ENCODE measurements at places on chromosomes 1 and 21.

- DNase-seq, result no peak
These were observed 7.4 kb upstream of the DEGS1 start for GRCh38 chr1:224175617-224176016.

- DNase-seq, result no peak
These were observed 11.1 kb downstream of the ECE1 start for GRCh38 chr1:21278860-21279845.

DNA sequence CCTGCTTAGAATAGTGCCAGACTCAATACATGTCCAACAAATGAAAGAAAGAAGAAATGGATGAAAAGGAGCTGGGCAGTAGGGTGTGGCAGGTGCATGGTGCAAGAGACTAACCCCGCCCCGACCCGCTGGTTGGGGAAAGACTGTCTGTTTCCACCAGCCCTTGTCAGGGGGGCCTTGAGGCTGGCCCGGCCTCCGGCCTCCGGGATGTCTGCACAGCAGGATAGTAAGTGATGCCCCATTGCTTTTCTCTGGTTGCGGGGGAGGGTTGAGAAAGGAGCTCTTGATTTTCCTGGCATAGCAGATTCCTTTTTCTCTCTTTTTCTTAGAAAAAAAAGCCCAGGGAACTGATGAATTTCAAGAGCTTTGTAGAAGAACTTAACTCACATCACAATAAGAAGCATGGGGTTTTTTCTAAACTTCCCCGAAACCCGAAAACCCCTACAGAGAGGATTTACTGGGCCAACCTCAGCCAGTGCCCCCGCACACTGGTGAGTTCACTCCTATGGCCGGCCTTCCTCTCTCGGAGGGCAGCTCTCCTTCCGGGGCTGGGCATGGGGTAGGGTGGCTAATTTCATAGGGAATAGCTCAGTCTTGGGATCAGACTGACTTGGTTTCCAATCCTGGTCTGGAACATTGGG, 12.5 kb upstream of the TTC22 start:
- no peak for DNase-seq

GRCh38 chr1:184187097-184187496, 135.6 kb downstream of the TSEN15 start:
- no peak for DNase-seq

- no peak for DNase-seq
These were observed 46.7 kb upstream of the FOXO6 start for GRCh38 chr1:41314376-41315145.

DNA sequence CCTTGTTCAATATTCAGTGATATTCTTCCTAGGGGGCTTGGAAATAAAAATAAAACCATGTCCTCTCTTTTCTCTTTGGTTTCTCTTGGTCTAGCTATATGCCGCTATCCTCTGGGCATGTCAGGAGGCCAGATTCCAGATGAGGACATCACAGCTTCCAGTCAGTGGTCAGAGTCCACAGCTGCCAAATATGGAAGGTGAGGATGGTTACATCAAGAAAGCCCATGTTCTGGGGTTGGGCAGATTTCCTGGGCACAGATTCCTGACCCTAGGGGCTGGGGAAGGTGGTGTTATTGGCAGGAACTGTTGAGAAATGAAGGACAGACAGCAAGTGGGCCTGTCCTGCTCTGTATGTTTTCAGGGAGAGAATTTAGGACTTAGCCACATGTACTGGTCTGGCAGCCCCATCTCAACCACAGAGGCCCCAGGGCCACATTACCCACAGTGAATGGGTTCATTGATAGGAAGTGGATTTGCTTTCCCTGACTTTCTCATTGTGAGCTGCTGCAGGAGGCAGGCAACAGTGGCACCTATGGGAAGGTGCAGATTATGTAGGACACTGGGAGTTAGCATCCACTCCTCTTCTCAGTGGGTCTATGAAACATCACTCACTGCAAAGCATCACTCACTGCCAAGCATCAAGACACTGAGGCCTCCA, 37.4 kb upstream of the HSD17B7 start:
- no peak for DNase-seq

DNA sequence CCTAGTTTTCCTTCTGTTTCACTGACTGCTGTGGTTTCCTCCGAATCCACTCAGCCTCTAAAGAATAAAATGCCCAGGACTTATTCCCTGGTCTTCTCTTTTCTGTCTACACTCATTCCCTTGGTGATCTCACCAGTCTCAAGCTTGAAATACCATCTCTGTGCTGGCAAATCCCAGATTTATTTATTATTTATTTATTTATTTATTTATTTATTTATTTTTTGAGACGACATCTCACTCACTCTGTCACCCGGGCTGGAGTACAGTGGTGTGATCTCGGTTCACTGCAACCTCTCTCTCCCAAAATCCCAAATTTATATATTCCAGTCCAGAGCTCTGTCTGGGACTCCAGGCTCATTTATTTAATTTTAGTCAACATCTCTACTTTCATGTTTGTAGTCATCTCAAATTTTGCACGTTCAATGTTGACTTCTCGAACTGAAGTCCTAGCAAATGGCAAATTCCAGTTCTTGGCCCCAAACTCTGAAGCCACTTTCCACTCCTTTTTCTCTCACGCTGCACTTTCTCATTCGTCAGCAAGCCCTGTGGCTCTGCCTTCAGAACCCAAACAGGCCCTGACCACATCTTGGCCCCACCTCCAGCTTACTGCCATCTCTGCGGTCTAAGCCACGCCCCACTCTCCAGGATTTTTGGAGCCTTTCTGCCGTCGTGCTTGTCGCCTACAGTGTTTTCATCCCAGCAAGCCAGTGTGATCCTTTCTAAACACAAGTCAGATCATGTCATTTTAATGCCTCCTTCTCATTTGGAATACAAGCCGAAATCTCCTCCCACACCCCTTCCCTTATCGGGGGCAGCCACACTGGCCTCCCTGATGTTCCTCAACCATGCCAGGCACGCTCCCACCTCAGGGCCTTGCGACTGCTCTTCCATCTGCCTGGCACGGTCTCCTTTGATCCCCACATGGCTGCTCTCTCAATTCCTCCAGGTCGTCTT, 14.2 kb upstream of the TENT5B start:
- DNase-seq, result no peak

DNA sequence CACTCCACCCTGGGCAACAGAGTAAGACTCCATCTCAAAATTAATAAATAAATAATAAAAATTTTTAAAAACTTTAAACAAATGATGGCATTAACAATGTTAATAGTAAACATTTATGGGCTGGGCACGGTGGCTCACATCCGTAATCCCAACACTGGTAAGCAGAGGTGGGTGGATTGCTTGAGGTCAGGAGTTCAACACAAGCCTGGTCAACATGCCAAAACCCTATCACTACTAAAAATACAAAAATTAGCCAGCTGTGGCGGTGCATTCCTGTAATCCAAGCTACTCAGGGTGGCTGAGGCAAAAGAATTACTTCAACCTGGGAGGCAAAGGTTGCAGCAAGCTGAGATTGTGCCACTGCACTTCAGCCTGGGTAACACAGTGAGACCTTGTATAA, 9.0 kb upstream of the L1TD1 start:
- no peak for DNase-seq

DNA sequence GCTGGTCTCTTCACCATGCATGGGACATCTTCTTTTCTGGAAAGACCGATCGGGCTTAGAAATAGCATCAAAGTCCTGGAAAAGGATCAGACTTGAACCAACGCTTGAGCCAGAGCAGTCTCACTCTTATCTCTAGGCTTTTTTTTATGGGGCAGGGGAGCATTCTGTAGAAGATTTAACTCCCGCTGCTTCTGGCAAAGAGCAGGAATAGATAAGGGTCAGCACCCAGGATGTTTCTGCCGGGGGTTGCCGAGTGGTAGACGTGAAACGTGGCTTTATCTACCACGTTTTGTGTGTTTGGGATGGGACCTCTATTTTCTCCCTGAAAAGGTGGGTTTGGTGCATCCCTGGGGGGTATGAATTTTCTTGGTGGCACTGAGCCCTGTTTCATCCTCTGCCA, 18.8 kb downstream of the SPSB1 start:
- no peak for DNase-seq

- DNase-seq, result no peak
These were observed 8.2 kb upstream of the DYRK1A start for GRCh38 chr21:37358397-37358796.

- DNase-seq, result no peak
These were observed 16.4 kb downstream of the RNU5D-1 start for GRCh38 chr1:44714532-44714931.

GRCh38 chr1:32627596-32628162, 22.7 kb downstream of the ZBTB8OS start:
- DNase-seq, result no peak

- DNase-seq, result no peak
These were observed 205.8 kb downstream of the TNR start for GRCh38 chr1:175537571-175537970.

DNA sequence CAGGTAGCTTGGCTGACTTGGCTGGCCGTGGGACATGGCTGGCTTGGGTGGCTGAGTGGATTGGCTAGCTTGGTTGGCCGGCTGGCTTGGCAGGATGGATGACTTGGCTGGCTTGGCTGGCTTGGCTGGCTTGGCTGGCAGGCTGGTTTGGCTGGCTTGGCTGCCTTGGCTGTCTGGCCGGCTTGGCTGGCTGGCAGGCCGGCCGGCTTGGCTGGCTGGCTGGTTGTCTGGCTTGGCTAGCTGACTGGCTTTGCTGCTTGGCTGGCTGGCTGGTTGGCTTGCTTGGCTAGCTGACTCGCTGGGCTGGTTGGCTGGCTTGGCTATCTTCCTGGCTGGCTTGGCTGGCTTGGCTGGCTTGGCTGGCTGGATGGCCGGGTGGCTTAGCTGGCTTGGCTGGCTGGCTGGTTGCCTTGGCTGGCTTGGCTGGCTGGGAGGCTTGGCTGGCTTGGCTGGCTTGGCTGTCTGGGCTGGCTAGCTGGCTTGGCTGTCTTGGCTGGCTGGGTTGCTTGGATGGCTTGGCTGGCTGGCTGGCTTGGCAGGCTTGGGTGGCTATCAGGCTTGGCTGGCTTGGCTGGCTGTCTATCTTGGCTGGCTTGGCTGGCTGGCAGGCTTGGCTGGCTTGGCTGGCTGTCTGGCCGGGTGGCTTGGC, 129.7 kb upstream of the FAM72C start:
- DNase-seq, result no peak

DNA sequence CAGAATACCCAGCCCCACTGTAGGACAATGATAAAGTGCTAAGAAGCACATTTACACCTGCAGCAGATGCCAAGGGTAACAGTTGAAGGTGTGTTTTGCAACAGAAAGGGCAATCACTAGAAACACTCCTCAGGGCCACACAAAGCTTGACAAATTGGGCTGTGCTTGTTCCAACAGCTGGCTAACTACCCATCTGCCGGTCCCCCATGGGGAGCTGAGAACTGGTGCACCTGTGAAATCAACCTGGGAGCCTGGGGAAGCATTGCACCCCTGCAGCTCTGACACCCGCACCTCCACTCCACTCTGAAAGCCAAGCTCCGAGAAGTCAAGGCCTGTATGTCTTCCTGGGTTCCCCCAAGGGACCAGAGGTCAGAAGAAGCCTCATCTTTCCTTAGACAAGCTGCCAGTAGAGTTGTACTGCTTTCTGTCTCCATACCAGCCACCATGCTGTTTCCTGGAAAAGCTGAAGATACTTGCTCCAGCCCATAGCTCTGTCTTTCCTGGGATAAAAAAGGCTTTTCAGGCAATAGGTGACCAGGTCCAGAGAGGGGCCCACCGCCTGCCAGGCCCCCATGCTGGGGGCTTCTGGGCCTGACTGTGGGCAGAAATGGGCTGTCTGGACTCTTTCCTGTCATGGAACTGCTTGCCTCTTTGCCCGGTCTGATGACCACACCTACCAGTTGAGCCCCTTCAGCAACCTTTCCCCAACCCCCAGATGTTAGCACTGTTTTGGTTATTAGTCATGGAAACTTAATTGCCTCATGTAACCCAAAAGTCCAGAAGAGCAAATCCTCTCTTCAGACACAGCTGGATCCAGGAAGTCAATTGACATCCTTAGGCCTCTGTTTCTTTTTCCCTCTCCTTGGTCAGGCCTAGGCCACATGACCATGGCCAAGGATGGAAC, 93.6 kb downstream of the KIF14 start:
- DNase-seq, result no peak

- no peak for DNase-seq
These were observed 273.8 kb downstream of the KCNJ6 start for GRCh38 chr21:37642493-37642892.

DNA sequence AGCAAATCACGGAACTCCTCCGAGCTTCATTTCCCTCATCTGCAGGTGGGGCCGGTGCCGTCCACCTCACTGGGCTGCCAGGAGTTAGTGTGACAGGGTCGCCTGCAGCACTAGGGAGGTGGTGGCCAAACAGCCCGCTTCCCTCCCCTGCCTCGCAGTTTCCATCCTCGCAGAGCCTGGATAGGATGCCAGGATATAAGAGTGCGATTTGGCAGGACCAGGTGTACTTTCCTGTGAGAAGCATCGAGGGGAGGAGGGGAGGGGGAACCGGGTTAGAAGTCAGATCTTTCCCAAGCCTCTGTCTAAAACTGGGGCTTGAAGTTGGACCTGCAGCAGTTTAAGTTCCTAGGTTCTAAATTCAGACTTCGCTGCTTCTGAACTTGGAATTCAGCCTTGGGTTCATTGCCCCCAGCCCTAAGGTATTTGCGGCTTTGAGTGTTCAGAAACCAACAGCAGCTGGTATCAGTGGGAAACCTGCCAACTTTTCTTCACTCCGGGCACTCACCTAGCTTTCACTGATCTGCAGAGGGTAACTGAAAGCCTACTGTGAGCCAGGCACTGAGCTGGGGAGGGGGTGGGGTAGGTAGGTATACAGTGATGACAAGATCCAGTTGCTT, 1.7 kb upstream of the JUN start:
- no peak for DNase-seq

DNA sequence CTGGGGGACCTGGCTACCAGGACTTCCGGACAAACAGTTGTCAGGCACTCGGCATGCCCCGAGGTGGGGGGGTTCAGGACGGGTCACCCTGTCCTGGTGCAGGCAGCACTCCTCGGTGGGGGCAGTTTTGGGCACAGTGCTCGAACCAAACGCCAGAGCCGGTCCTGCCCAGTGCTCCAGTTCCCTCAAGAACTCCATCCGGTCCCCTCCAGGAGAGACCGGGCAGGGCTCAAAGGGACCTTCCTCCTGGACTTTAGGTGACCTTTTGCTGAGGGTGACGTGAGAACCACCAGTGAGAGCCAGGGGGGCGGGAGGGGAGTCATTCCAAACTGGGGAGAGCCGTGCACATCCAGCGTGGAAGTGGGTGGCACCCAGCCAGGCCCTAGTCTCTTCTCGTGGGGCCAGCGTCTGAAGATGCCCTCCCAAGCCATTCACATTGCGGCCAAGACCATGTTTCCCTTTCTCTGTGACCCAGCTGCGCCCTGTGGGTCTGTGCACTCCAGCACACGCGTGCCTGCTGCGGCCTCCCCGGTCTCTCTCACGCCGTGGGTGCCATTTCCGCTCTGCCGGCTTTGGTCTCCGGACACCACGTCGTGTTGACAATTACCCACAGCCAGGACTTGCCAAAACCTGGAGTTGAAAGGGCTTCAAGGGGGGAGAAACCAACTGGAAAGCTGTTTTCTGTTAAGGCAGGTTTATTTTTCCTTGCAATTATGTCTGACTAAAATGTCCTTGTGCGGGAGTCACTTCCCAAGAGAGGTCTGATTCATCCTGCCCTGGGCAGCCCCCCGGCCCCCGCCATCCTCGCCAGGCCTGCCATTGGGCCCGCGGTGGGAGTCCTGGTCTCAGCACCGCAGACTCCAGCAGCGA, 178.8 kb upstream of the ARHGEF16 start:
- no peak for DNase-seq

All from stimulated activated CD8-positive, alpha-beta memory T cell treated with anti-CD3 and anti-CD28 coated beads, Interleukin-12 subunit alpha, Interleukin-12 subunit beta, amount 100 ng/mL, for 1 hour (primary cell).